Activated T-cell treated with anti-CD3 and anti-CD28 coated beads, Interleukin-2, amount 50 U/mL, for 48 hours (primary cell): ENCODE measurements at places on chromosomes 2 and 18.

DNA sequence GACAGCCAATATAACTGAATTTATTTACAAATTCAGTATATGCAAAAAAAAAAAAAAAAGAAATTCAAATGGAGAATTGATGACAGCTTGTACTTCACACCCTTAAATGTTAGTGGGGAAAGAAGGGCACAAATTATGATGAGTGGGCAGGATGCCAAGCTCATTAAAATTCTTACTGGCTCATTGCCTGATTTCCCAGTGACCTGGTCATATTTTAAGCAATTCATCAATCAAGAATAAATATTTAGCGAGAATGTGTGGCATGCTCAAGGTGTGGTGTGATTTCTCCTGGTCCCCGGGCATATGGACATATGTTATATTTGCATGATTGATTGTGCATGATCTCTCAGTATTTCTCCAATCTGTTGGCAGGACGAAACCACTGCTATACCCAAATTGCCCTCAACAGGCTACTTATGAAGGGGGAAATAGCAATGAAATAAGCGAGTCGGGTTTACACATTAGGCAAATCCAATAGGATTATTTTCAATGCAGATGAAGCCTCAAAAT, 883.0 kb downstream of the LRRTM4 start:
- DNase-seq: no peak

DNA sequence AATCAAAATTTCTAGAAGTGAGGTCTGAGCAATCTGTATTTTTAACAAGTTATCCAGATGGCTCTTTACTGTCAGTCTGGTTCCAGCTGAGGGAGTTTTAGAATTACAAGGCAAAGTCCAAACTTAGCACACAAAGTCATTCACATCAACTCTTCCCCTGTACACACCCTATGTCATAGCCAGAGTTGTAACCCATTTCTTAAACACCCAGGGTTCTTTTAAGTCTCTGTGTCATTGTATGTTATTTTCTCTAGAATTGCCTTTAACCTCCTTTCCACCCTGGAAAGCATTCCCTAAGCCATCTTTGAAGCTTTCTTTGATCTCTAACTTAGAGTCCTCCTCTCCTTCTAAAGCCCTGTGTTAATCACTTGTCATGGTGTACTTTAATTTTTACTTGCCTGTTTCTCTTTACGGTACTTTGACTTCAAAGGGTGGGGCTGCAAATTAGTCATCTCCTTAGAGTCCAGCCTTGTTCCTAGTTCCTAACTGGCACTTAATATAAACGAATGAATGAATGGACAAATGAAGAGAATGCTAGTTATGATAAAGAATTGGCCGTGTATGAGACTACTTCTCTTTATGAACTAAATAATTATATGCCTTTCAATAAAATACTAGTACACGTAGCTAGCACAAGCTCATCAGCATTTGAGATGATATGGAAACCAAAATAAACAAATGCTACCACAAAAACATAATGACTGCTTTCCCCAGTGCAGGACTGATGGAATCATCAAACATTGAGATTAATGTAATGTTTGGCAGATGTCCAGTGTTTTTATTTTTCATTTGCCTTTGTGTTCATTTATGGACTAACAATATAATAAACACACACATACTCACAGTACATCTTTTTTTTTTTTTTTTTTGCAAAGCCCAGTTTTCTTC, 11.9 kb upstream of the ACTR3 start:
- DNase-seq: no peak

- DNase-seq: no peak
These were observed 5.4 kb upstream of the RNF181 start for GRCh38 chr2:85589982-85590791.

DNA sequence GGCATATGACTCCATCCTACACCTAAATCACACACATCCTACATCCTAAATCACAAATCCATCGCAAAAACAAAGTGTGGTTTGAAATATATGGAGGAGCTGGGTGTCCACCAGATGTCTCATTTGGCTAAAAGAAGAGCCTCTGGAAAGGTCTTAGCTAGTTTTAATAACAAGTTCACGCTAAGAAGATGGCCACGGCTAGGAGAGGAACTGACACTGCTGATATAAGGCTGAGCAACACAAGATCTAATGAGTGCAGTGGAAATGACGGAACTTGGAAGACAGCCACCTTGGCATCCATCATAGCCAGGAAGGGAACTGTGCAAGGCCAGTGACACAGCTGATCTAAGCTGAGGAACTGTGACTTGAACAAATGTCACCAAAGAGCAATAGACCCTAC, 60.0 kb upstream of the AGAP1 start:
- DNase-seq: no peak

GRCh38 chr2:100802066-100802465, 17.9 kb upstream of the NPAS2 start:
- no peak for DNase-seq

DNA sequence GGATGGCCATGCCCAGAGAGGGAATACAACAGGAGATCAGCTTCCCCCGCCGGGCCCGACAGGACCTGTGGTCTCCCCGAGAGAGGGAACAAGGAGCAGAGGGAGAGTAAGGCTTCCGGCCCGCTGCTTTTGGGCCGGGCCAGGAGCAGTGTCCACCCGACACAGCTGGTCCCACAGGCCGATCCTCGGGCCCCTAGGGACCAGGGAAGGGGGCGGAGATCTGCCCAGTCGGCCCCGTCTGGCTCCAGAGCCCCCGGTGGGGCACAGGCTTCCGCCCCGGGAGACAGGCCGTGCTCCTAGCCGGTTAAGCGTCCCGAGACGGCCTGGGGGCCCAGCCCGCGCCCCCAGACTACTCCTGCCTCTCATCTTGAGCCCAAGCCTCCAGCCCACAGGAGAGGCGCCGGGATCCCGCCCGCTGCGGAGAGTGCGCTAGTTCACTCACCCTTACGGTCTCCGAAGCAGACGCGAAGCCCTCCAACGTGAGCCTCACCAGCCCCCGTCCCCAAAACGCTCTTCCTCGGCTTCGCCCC, at the start of gene MCFD2:
Gene MCFD2, minus strand, starts transcription at position 526 of the 530 bp plus-strand sequence. CDS start 6,635 bp downstream, outside the sequence.
- DNase-seq: peak; percentile 28

DNA sequence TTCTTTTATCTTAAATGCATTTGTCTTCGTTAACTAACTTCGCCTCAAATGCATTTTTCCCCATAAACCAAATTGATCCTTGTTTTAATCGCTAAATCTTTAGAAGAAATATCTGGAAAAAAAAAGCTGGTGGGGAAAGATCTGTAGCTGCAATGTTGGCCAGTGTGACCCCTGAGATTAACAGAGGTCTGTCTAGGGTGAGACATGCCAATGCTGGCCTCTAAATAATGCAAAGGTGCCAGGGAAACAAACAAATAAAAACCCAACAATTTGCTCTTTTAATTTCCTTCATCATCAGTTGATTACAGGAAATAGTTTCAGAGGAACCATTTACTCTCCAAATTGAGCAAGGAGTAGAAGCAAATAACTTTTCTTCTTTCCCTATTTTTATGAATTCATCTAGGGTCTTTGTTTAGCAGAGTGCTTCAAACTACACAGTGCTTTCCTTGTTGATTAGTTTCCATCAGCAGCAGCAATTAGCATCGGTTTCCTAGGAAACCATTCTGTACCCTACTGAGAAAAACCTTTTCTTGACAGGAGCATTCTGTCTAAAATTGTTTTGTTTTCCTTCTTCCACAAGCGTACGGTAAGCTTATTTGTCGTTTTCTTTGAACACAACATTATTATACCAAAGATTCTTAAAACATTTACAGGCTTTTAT, 100.5 kb upstream of the UNC80 start:
- DNase-seq: no peak

- DNase-seq: no peak
These were observed 135.8 kb upstream of the FN1 start for GRCh38 chr2:215571689-215572088.

GRCh38 chr2:29455200-29455860, 340.1 kb downstream of the CLIP4 start:
- DNase-seq: no peak

- DNase-seq: no peak
These were observed 8.5 kb downstream of the CEP76 start for GRCh38 chr18:12694032-12694431.

GRCh38 chr2:167550448-167550847, 662.2 kb downstream of the XIRP2 start:
- DNase-seq: no peak

DNA sequence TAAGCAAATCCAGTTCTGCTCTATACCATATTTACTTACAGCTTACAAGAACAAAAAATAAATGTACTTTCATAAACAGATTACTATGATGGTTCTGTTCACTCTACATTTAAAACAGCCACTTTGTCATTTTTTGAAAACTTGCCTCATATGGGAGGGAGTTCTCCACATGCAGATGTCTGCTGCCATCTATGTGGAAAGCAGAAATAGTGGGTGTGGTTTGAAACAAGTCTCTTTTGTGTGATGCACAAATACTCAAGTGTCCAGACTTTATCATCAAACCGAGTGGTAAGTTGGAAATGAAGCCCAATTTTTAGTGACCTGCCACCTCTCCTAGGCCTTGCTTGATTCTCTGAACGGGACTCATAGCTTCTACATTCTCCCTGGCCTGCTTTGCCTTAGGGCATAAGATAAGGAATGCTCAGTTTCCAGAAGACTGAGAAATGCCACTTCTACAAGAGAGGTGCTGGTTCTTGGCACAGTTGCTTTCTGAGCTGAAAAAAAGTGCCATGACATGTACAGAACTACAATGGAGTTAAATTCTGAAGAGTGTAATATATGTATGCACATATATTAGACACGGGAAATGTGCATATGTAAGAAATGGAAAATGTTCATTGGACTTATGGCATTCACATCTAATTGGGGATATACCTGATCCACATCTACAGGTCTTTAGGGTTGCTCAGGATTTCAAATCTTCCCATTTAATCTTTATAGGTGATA, 221.0 kb downstream of the SLC8A1 start:
- no peak for DNase-seq

GRCh38 chr2:194166818-194167217, 1490.2 kb upstream of the SLC39A10 start:
- no peak for DNase-seq

GRCh38 chr2:47174733-47175361, 19.7 kb upstream of the STPG4 start:
- DNase-seq: no peak

DNA sequence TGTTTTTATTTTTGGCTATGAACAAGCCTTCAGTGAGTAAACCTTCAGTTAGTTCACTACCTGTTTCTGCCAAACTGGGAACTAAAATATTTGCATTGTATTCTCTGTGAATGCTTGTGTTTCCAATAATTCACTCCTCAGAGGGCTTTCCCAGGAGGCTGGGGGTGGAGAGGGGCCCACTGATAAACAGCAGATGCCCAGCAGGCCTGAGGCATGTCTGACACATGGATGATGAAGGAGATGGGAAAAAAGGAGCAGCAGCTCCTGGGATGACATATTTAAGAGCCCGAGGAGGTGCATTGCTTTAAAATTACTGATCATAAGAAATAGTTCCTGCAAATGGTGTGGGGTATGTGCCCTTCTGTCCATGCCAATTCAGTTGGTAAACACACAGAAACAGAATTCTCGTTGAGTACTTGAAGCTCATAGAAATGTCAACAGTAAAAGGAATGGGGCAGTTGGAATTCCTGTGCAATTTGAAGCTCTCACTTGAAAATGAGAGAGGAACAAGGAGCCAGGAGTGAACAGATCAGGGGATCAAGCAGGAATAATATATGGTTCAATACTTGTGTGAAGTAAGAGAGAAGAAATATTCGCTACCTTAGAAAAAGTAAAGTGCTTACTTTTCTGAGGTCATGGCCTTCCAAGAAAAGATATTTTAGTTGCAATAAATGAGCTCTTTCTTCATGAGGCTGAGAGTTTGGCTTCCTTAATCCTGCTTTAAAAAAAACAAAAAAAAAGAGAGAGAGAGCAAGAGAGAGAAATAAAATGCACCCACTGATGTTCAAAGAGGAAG, 22.0 kb upstream of the HNMT start:
- DNase-seq: no peak

DNA sequence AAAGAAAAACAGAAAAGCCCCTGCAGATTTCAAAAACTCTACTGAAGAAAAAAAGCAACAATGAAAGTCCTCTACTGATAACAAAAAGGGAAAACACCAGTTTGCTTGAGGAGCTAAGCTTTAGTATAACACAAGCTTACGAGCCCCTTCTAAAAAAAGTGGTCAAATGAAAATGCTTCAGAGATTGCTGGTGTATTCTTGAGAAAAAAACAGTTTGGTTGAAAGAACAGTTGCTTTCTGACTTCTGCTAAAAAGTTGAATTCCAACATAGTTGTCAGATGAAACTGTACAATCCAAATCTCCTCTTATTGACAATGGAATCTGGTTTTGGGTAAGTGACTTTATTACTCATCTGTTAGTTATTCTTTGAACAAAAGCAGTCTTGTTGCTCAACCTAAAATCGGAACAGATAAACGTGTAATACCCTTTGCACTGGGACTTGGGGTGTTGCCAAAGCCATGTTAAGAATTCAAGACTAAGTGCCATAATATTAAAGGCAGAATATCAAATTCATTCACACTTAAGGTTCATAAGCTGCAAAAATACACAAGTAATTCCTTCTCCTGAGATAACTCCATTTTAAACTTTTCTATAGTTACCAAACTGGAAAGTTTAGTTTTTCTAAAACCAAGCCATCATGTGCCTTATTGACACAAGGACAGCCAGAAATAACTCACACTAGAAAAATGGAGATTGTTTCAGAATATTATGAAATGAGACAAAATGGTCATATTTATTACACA, 45.3 kb upstream of the SPAG16 start:
- no peak for DNase-seq

- DNase-seq: no peak
These were observed 167.4 kb downstream of the GULP1 start for GRCh38 chr2:188459061-188459460.

DNA sequence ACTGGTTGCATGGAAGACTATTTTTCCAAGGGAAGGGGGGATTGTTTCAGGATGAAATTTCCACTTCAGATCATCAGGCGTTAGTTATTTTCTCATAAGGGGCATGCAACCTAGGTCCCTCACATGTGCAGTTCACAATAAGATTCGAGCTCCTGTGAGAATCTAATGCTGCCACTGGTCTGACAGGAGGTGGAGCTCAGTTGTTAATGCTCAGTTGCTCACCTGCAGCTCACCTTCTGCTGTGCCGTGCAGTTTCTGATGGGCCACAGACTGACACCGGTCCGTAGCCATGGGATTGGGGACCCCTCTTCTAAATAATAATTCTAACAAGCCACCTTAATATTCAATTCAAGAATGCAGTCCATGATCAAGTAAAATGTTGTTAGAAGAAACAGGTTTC, 34.9 kb downstream of the PLCL1 start:
- no peak for DNase-seq

DNA sequence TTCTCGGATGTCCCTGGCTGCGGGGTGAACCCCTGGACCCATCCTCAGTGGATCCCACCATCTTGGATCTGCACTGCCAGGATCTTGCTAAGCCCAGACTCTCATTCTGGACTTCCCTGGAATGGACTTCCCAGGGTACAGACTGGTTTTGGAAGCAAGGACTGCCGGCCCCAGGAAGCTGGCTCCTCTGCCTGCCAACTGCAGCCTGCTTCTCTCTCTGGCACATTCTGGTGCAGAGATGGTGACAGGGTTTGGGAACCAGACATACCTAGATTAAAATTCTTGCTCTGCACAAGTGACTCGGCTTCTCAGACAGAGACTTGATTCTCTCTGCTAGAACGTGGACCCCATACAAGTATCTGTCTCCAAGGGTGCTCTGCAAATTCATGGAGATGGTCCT, 29.4 kb downstream of the ACKR3 start:
- DNase-seq: no peak
